ENCODE measurements at places on chromosomes 5 and 9. TPM values are rescaled to one million over a fixed set of nuclear protein-coding genes. Genes with fewer than 3 reads are reported as not detected.

Gene PTBP3
- polyA plus RNA-seq: 22.5 TPM

Gene CKMT2
- 15.1 TPM for polyA plus RNA-seq

Gene OBP2B
- not detected for polyA plus RNA-seq

Gene ATP10B
- polyA plus RNA-seq: 1.7 TPM

GRCh38 chr5:58491216-58491892 lies at the start of gene GAPT:
GAPT (plus strand) TSS chr5:58491435; CDS start chr5:58494537, 3,102 bp downstream.
- peak; percentile 13 for DNase-seq

DNA sequence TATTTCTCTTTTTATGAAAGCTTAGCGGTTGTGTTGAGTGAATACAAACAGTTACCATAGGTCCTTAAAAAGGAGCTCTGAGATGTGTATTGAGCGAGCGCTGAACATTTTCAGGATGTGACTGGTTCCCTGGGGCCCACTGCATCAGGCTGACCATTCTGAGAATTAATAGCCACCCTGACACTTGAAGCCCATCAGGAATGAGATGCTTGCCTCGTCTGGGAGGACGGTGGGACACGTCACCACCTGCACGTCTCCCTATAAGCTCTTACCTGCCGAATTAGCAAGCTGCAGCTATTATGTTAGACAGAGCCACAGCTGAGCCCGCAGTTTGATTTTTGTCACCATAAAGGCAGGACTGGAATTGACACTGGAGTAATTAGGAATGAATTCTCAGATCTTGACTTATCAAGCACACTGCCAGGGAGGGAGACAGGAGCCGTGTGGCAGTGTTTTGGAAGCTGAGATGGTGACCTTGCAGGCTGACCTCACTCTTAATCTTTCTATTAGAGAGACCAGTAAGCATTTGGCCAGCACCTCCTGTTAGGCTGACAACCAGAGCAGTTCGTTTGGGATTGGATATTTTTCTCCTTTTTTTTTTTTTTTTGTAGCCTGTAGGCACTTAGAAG lies 373.1 kb upstream of the WWC1 start:
- DNase-seq: no peak

DNA sequence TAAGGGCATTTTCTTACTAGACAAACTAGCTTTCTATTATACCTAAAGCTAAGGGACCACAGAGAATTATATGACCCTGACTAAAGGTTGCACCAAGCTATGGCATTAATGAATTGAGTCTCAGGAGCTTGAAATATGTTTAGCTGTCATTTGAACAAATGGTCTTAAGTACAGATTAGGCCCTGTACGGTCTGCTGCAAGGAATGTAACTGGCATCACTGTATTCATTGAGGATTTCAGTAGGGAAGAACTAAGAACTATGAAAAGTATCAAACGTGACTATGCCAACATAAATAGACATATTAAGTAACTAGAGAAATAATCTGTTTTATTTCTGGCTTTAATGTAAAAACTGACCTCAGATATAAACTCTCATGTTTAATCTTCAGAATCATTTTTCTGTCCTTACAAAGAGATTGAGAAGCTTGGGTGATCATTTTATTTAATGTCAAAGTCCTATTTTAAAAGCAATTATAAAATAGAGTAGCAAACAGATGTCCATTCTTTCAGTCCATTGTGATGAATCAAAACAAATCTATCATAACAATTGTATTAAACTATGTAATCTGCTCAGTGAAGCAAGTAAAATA lies 845.9 kb downstream of the MAT2B start:
- no peak for DNase-seq

DNA sequence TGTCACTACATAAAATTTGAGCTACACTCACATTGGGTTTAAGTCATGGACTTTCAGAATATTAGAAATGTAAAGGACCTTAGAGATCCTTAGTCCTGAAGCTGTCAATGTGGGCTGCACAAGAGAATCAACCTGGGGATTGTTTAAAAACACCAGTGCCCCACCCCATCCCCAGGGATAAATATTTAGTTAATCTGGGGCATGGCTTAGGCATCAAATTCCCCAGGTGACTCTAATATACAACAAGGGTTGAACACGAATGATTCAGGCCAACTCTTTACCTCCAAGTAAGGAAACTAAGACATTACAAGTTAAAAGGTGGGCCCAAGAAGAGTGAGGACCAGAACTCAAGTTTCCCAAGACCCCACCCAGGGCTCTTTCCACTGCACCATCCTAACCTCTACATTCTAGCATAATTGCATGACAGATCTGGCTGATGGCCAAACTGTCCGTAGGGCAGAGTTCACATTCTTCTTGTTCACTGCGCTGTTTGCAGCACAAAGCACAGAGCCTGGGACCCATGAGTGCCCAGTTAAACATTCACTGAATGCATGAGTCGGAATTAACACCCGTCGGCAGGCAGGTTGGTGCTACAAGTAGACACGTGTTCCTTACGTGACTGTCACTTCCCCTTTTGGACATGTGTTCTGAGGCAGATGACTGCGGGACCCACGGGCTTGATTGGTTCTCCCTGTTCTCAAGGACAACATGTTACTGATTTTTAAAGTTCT lies 25.2 kb downstream of the CYFIP2 start:
- DNase-seq: peak; percentile 85

- DNase-seq: no peak
These were observed 5.6 kb upstream of the APC start for GRCh38 chr5:112732131-112732530.

DNA sequence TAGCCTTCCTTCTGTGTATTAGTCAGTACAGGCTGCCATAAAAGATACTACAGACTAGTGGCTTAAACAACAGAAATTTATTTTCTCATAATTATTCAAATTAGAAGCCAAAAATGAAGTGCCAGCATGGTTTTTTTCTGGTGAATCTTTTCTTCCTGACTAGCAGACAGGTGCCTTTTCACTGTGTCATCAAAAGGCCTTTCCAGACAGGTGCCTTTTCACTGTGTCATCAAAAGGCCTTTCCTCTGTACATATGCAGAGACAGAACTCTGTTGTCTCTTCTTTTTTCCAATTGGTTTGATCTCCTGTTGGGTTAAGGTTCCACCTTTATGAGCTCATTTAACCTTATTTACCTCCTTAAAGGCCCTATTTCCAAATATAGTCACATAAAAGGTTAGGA lies 599.9 kb downstream of the ISL1 start:
- DNase-seq: no peak

DNA sequence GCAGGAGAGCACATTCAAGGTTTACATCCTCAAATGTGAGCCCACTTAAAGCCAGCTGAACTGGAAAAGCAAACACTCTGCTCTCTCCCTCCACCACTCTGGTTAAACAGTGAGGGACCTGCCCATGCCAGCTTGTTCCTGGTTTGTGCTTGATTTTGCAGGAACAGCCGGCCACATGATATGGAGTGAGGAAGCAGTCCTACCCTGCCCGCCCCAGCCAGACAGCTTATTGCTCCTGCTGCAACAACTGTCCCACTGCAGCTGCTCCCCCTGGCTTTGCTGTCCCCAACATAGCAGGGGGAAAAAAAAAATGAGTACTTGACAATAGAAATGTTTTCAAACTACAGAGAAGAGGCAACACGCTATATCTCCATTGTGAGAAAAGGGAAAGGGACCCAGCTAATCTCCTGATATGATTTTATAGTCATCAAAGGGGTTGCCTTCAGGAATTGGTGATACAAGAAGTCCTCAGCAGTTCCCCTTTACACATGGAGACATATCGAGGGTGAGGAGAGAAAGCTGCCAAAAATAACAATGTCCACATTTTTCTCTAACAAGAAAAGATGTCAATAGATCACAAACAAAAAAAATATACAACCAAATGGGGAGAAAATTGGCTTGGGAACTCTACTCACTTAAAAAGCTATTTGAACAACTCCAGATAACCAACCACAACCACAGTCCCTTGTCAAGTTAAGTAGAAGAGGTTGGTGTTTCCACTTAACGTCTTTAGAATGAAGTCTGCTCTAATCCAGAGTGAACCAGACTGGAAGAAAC lies 4.6 kb downstream of the MYO10 start:
- DNase-seq: peak; percentile 91

- no peak for DNase-seq
These were observed 69.8 kb upstream of the RNU6ATAC start for GRCh38 chr9:134234001-134234660.

DNA sequence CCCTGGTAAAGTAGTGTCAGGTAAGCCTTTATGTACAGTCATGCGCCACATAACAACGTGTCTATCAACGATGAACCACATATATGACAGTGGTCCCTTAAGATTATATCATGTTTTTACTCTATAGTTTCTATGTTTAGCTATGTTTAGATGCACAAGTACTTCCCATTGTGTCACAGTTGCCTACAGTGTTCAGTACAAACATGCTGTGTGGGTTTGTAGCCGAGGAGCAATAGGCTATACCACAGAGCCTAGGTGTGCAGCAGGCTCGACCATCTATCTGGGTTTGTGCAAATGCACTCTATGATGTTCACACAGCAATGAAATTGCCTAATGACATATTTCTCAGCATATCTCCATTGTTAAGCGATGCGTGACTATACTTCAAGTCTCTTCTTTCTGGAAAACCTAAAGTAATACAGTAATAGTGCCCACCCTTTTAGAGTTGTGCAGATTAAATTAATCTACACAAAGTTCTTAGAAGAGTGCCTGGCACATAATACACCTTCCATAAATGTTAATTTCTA lies 295.9 kb downstream of the ARHGAP26 start:
- DNase-seq: no peak

All from stomach (tissue), 19 donors.